Spinal cord (tissue), 10 donors: ENCODE measurements at places on chromosomes 5 and 9. TPM values are rescaled to one million over a fixed set of nuclear protein-coding genes. Genes with fewer than 3 reads are reported as not detected.

DNA sequence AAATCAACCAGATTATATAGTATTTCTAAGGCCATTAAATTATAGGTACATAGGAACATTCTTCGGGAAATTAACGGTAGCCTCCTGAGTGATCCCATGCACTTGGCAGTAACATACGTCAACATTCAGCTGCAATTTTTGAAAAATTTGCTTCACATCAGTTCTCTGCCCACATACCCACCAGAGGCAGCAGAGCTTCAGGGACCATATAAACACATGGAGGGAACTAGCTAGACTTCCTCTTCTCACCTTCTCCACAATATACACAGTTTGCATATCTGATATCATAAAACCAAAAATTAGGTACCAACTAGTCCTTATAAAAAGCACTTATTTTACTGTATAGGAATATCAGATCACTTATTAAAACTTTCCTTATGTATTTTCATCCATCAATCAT lies 4.8 kb downstream of the PSIP1 start:
- no peak overlapping the region for H3K27ac ChIP-seq
- H3K27me3 ChIP-seq = no peaks in the 10 kb centered on the region
- H3K4me1 ChIP-seq = no peaks in the 10 kb centered on the region
- H3K36me3 ChIP-seq = peaks cover 17% of the 10 kb centered on the region

GRCh38 chr9:85067792-85068191 lies 398.3 kb downstream of the NTRK2 start:
- DNase-seq = no peak
- H3K27ac ChIP-seq = no peak overlapping the region
- H3K27me3 ChIP-seq = no peaks in the 10 kb centered on the region
- H3K4me3 ChIP-seq = no peak overlapping the region
- no peaks in the 10 kb centered on the region for H3K36me3 ChIP-seq

GRCh38 chr5:55232271-55232984 lies 980 bp downstream of the CCNO start:
- H3K4me3 ChIP-seq = peak overlapping the region; percentile 45
- DNase-seq = peak; percentile 46
- H3K27ac ChIP-seq = no peak overlapping the region
- peaks cover 45% of the 10 kb centered on the region for H3K4me1 ChIP-seq
- no peaks in the 10 kb centered on the region for H3K36me3 ChIP-seq

GRCh38 chr5:56169281-56169680 lies 63.8 kb downstream of the ANKRD55 start:
- DNase-seq = no peak
- H3K4me1 ChIP-seq = peaks cover 14% of the 10 kb centered on the region
- peak overlapping the region; percentile 37 for H3K27ac ChIP-seq
- peaks cover 2% of the 10 kb centered on the region for H3K27me3 ChIP-seq
- no peak overlapping the region for H3K4me3 ChIP-seq
- H3K36me3 ChIP-seq = no peaks in the 10 kb centered on the region

- H3K27me3 ChIP-seq = no peaks in the 10 kb centered on the region
- H3K4me3 ChIP-seq = no peak overlapping the region
- H3K36me3 ChIP-seq = no peaks in the 10 kb centered on the region
These were observed 16.0 kb downstream of the DOCK2 start for GRCh38 chr5:169653091-169653490.

- H3K27ac ChIP-seq = no peak overlapping the region
- H3K4me1 ChIP-seq = no peaks in the 10 kb centered on the region
- DNase-seq = peak; percentile 17
- no peaks in the 10 kb centered on the region for H3K36me3 ChIP-seq
- no peaks in the 10 kb centered on the region for H3K27me3 ChIP-seq
These were observed 84.9 kb upstream of the BASP1 start for GRCh38 chr5:17132444-17133083.

GRCh38 chr5:149857499-149857898 lies 87.1 kb downstream of the PDE6A start:
- peaks cover 3% of the 10 kb centered on the region for H3K4me1 ChIP-seq
- H3K27ac ChIP-seq = no peak overlapping the region
- peak; percentile 59 for DNase-seq
- no peak overlapping the region for H3K4me3 ChIP-seq
- no peaks in the 10 kb centered on the region for H3K27me3 ChIP-seq

Gene RACK1
- polyA plus RNA-seq = 1,428 TPM

- H3K4me3 ChIP-seq = no peak overlapping the region
- H3K27me3 ChIP-seq = no peaks in the 10 kb centered on the region
- H3K27ac ChIP-seq = no peak overlapping the region
- H3K4me1 ChIP-seq = no peaks in the 10 kb centered on the region
- peaks cover 46% of the 10 kb centered on the region for H3K36me3 ChIP-seq
- DNase-seq = no peak
These were observed 29.4 kb downstream of the VCP start for GRCh38 chr9:35042891-35043545.
